ENCODE measurements at places on chromosomes 12 and 14.

GRCh38 chr12:108773798-108774788 is 42.8 kb upstream of the CORO1C start:
- no peak for DNase-seq

GRCh38 chr12:113086249-113087164 is 30.0 kb downstream of the DTX1 start:
- DNase-seq = no peak

GRCh38 chr14:22843123-22843925 is 6.9 kb downstream of the MMP14 start:
- no peak for DNase-seq

GRCh38 chr12:55688716-55689655 is 18.7 kb downstream of the ITGA7 start:
- DNase-seq = no peak

DNA sequence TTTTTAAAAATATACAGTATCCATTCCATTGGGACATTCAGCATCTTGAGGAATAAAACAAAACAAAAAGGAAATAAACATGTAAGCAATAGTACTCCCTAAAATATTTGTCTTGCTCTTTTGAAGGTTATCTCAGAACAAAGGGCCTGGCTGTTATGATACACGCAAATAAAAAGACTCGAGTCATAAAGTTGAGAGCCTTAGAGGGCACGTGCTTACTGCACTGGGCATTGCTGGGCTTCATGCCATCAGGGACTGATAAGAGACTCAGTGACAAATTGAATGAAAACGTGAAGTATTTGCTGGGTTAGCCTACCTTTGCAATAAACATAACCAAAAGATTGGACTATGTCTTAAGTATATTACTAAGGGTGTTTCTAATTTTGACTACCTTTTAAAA is 118.9 kb downstream of the SLC35F4 start:
- DNase-seq = no peak

All from GDM1 (cell line).